SIG-M5 (cell line): ENCODE measurements at places on chromosomes 1 and 21.

GRCh38 chr1:147549526-147549925 is 8.2 kb downstream of the BCL9 start:
- DNase-seq, result no peak

GRCh38 chr1:203520315-203520714 is 26.4 kb downstream of the OPTC start:
- no peak for DNase-seq

- peak; percentile 86 for DNase-seq
Measured at GRCh38 chr1:112619518-112620376, at the start of gene CAPZA1. Gene CAPZA1 (plus strand): TSS chr1:112619832. CDS start chr1:112619845, 13 bp downstream.

DNA sequence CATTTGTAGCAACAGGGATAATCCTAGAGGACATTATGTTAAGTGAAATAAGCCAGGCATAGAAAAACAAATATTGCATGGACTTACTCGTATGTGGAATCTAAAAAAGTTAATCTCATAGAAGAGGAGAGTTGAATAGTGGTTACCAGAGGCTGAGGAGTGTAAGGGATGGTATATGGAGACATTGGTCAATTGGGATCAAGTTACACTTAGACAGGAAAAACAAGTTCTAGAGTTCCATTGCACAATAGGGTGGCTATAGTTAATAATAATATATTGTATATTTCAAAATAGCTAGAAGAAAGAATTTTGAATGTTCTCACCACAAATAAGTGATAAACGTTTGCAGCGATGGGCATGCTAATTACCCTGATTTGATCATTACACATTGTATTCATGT is 354.6 kb downstream of the SEC16B start:
- no peak for DNase-seq

DNA sequence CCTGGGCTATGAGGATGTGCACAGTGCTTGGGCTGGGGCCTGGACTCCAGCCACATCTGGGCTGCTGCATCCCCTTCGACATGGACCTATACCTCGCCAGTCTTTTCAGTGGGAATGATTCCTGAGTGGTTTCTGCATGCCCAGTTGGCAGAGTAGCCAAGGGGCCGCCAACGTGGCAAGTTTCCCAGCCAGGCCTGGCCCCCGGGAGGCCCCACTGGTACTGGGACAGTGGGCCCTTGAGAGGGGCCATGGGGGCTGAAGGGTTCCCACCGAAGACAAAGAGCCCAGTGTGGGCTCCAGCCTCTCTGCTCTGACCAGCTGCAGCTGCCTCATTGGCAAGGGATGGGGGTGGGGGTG is 15.4 kb downstream of the RAP1GAP start:
- no peak for DNase-seq

- DNase-seq, result no peak
Measured at GRCh38 chr1:223707256-223708000, 4.9 kb upstream of the CAPN2 start.

DNA sequence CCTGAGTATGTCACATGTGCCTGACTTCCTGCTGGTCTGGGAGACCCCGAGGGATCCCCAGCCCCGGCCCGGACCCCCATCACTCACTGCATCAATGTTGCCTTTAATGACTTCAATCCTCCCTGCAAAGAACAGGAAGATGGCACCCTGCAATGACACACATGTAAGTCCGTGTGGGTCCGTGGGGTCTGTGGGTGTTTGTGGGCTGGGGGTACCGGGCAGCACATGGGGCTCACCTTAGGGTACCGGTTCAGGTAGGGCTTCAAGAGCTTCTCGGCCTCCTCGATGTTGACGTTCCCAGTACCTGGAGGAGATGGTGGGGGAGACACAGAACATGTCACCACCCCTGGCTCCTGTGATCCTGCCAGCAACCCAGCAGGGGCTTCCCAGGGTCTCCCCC is 28.1 kb downstream of the TTC39A start:
- DNase-seq, result no peak

GRCh38 chr1:64042331-64043100 is 160.9 kb upstream of the UBE2U start:
- no peak for DNase-seq

DNA sequence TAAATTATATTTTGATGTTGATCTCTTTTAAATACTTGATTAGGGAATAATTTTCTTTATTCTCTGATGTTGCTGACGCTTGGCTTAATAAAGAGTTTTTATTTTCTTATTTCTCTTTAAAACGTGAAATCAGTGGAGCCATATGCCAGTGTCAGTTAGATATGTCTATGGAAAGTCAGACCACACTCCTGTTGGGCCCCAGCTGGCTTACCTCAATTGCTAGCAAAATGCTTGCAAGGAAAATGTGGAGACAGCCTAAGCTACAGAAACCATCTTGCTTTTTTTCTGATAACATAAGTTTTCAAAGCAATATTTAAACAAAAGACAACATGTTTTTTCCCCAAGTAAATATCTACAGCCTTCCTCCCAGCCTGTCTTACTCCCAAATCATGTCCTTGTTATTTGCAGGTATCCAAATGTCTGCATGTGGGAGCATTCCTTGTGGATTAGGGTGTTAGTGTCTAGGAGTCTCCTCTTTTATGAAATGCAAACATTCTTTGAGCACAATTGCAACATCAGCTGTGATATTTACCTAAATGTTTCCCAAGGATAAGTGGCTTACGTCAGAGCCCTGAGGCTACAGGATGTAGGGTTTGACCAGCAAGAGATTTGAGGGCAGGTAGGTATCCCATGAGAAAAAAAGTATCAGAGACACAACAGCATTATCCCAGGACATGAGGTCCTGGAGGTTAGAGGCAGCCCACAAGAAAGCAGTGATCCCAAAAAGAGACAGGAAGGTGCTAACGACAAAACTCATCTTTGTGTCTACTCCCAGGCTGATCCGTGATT is 117.2 kb upstream of the KCNJ15 start:
- DNase-seq, result no peak

GRCh38 chr1:83698644-83699043 is 300.3 kb downstream of the TTLL7 start:
- no peak for DNase-seq

DNA sequence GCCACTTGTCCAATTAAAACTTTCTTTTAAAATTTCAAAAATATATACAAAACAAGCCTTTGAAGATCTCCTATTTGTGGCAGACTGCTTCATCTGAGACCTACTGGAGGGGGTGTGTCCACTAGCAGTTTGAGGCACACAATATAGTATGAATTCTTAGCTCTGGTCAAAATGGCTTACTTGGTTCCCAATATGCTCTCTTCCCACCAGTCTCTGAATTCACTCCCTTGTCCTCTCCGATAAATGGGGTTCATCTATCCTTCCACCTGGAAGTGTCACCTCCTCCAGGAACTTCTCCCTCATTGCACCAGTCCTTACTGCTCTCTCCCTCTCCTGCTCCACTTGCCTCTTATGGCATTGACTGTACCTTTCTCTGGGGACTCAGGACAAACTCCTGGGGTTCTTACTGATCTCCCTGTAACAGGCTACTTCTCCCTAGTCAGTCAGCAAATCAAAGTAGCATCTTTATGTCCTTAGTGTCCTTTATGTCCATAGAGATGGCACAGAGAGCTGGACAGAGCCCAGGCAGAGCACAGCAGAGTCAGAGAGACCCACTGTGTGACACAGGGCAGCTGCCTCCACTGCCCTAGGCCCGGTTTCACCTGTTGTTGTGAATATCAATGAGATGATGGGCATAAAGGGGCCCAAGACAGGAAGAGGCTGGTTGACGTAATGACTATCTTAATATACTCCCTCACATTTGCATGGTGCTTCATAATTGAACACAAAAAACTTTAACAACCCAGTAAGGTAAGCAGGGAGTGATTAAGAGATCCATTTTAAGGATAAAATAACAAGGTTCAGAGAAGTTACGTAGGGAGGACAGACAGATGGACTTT is 3.6 kb downstream of the ASAP3 start:
- DNase-seq, result no peak

DNA sequence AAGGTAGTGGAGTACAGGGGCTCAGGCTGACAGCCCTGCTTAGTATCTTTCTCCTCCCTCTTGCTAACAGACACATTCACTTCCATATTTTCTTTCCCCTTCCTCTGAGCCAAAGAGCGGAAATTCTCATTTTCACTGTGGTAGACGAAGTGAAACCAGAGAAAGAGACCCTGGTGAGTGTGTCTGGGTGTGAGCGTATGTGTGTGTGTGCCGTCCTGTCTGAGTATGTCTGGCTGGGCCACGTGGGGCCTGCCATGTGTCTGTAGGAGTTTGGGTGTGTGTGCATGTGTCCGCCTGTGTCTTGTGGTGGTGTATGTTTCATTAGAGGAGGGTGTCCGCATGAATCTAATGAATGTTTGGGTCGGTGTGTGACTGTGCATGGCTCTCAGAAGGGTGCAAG is 1.7 kb downstream of the COL8A2 start:
- DNase-seq, result peak; percentile 33

GRCh38 chr1:240474133-240474614 is 137.8 kb downstream of the GREM2 start:
- no peak for DNase-seq

DNA sequence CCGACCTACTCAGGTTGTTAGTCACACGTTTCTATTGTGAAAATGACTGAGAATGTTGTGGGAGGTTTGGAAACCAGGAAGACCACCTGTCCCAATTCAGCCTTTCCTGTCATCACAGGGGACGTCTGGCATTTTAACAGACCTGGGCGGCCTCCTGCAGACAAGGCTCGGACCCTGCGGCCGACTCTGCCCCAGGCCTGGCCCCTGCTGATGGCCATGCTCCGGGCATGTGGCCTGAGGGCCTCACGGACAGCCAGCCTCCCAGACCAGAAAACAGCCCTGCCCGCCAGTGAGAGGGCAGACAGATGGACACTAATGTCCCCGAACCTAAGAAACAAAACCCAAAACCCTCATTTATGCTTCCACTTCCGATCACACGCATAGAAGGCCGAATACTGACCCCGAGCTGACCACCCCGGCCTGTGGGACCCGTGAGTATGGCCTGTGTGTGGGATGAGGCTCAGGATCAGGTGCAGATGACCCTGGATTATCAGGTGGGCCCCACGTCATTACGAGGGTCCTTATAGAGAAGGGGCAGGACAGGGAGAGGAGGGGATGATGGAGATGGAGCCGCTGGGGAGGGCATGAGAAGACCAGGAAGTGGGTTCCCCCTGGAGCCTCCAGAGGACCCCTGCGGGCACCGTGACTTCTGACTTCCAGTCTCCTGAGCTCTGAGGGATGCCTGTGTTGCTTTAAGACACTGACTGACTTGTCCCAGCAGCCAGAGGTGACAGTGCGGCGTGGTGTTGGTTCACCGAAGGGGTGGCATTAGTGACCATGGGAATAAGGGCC is 9.6 kb downstream of the COL18A1 start:
- DNase-seq, result no peak

GRCh38 chr1:178868706-178869105 is 2.2 kb downstream of the ANGPTL1 start:
- DNase-seq, result no peak

DNA sequence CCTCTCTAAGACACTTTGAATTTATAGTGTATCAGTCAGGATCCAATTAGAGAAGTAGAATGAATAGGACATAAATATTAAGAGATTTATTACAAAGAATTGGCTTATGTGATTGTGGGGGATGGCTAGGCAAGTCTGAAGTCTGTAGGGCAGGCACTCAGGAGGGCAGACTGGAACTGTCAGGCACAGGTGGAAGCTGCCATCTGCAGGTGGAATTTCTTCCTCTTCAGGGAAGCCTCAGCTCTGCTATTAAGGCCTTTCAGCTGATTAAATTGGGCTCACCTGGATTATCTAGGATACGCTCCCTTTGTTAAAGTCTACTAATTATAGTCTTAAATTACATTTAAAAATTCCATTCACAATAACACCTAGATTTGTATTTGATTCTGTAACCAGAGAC is 92.0 kb upstream of the HAO2 start:
- DNase-seq, result no peak

- no peak for DNase-seq
Measured at GRCh38 chr21:45880097-45881068, 101.2 kb upstream of the COL6A1 start.

- DNase-seq, result no peak
Measured at GRCh38 chr21:26842300-26842699, 2.9 kb downstream of the ADAMTS1 start.

GRCh38 chr1:66890621-66891020 is 34.0 kb downstream of the DNAI4 start:
- no peak for DNase-seq

GRCh38 chr1:56135864-56136147 is 443.6 kb downstream of the PLPP3 start:
- no peak for DNase-seq

DNA sequence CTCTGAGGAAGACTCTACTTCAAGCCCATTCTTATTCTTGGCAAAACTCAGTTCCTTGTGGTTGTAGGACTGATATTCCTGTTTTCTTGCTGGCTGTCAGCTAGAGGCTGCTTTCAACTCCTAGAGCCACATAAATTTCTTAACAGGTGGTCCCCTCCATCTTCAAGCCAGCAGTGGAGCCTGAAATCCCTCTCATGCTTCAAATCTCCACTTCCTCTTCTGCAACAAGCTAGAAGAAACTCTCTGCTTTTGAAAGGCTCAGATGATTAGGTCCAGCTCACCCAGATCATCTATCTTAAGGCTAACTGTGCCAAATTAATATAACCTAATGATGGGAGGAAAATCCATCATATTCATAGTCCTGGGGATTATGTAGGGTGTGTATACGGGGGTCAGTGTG is 43.2 kb upstream of the CD34 start:
- DNase-seq, result no peak

- DNase-seq, result peak; percentile 90
Measured at GRCh38 chr1:145845144-145845513, 301 bp upstream of the NUDT17 start.

- no peak for DNase-seq
Measured at GRCh38 chr1:13628218-13628617, 44.6 kb downstream of the PDPN start.

GRCh38 chr1:198042168-198042567 is 114.6 kb upstream of the NEK7 start:
- no peak for DNase-seq

GRCh38 chr1:32864375-32865019 is 6.2 kb downstream of the FNDC5 start:
- no peak for DNase-seq

DNA sequence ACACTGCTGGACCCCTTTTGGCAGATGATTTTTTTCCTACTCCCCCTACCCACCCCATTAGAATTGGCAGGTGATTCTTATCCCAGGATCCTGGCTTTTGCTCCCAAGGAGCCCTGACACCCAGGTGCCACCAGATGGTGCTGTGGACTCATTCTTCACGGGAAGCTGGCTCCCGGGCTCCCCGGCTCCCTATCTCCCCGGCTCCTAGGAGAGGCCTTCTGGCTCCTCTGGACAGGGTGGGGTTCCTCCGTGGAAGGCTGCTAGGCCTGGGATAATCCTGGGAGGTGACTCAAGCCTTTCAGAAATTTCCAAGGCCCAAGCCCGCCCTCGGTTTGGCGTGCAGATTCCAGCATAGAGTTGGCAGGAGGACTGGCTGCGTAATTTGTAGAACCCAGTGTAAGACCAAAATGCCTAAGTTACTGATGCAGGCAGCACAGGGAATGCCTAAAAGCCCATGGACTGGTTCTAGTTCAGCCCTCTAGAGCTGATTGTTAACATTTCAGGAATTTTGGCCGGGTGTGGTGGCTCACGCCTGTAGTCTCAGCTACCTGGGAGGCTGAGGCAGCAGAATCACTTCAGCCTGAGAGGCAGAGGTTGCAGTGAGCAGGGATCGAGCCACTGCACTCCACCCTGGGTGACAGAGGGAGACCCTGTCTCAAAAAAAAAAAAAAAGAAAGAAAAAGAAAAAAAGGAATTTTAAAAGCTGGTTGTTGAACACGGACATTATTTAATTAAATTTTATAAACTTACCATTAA is 6.8 kb upstream of the BSDC1 start:
- no peak for DNase-seq
